GM04503 (cell line): ENCODE measurements at places on chromosomes 16 and 17.

DNA sequence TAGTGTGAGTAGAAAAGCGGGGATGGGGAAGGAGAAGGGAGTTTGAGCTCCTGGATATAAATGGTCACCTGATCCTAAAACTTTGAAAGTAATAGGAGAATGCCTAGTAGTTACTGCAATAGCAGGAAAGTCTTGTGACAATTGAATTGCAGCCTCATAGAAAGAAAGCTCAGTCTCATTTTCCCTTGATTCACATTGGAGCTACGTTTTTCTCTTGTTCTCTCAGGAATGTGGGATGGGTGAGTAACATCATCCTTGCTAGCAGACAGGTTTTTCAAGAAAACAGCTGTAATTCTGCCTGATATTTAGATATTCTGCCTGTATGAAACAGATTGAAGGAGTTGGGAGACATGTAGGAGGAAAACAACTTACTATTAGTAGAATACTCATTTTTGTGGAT, 25.3 kb downstream of the SF3B3 start:
- no peak for DNase-seq

DNA sequence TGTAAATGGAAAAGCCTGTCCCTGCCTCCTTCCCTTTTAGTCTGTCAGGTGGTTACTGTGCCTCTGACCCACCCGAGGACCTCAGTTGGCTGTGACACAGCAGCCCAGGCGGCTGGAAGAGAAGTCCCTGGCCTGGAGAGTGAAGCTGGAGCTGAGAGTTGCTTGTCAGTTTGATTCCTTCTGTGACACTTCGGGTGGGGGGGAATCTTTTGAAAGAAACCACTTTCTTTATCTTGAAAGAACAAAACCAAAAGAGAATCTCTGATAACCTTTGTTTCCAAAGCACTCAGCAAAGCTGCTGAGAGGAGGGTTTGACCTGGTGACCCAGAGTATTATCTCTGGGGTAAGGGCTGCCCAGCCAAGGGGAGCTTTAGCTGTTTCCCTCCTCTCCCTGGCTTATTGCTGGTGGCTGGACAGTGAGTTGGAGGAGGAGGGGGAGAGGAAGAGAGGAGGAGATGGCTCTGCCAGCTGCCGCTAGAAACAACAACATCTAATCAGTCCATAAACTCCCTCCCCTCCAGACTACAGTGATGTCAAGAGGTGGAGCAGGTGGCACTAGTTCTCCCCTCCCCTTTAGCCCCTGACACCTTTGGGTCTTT, 34.0 kb downstream of the YPEL2 start:
- no peak for DNase-seq

DNA sequence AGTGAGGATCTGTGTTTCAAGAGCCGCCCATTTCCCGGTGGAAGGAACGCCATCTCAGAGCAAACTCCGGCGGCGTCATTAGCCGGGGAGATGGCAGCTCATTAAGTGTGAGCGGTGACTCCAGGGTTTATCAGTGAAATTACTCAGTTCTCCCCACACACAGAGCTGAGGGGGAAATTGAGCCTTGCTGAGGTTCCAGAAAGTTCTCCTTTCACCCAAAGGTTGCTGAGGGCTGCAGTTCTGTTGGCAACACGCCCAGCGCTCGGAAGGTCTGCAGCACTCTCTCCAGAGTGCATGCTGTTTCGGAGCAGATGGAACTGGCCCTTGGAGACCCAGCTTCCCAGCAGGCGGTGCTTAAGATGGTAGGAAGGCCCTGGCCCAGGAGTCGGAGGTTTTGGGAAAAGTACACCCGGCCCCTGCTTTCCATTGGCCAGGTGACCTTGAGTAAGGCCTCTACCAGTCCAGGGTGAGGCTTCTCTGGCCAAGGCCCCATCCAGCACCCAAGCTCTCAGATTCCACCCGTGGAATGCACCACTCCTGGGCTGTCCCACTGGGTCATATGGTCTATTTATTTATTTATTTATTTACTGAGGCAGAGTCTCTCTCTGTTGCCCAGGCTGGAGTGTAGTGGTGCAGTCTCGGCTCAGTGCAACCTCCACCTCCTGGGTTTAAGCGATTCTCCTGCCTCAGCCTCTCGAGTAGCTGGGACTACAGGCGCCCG, 167.7 kb upstream of the CIBAR2 start:
- no peak for DNase-seq

DNA sequence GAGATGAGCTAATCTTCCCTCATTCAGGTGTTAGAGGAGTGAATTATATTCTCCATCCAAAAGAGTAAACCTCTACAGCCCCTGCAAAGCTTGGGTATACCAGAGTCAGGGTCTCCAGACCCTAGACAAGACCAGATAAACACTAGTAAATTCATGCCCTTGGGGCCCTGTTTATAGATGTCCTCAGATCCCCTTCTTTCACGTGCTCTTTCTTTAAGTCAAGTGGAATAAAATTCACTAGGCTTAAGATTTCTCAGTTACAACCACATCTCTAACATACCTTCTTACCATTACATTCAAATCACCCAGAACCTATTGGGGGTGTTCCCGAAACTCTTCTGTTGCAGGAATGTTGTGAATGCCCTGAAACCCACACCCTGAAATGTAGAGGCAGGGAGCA, 2.2 kb upstream of the C17orf58 start:
- no peak for DNase-seq

DNA sequence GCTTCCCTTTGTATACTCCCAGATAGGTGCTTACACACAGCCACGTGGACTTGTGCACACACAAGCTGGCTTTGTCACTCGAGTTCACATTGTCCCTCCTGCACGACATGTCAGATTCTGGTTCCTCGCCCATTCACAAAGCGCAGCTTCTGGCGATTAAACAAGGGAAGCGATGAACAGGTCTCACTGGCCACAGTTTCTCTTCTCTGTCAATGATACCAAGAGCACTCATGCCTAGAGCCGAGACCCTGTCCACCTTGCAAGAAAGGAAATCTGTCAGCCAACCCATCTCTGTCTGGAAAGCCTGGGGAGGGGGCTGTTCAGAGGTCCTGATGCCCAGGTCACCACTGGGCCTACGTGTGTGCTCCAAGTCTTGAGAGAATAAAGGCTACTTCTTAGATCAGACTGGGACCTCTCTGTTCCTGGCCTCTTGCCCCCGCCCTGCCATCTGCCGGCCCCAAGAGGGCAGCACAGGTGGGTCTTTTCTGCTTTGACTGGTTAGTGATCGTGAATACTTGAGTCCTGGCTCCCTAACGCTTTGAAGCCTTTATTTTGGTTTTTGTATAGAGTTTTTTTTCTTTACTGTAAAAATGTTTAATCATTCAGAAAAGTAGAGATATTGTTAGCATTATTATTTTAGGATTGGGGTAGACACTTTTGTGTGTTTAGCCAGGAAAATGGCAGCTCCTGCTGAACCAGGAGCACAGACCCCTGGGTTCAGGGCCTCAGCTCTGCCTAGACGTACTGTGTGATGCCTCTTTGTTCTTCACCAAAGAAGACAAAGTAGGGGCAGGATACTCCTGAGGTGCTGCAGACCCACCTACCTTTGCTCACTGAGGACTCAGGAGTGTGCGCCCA, 104.7 kb downstream of the MRM1 start:
- DNase-seq: no peak

DNA sequence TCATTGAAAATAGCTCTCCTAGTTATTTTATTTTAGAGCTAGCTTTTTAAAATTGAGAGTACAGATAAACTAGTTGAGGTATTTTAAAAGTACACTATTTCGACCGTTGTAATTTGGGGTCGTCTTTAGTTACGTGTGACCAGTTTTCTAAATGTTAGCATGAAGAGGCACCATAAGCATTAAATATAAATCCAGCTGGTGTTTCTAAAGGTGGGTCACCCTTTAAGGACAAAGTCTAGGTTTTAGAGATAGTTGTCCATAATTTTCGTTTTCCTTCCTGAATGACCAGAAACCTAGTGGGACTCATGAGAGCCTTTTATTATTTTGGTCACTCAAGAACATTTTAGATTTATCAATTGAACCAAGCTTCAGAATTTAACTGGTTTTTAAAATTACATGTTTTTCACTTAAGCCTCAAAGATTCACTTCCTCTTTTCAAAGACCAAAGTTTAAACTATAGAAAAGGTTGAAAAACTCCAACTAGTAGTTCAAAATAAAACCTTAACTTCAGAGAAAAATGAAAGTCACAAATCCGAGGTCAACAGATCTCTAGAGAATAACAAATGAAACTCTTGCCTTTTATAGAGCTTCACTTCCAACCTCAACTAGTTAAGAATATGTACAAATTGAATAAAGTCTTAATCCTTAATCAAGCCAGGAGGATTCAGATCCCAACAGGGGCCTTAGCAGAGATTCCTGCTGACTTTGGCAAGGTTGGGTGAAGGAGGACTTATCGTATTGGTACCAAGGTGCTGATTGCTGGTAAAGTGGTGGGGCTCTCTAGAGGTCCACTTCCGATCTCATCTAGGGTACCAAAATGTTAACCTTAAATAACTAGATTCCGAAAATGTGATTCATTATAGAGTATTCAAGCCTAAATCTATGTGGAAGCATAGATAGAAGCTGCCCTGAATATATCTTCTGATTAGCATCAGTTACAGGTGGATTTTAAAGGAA, 32.5 kb downstream of the PHKB start:
- DNase-seq: no peak

DNA sequence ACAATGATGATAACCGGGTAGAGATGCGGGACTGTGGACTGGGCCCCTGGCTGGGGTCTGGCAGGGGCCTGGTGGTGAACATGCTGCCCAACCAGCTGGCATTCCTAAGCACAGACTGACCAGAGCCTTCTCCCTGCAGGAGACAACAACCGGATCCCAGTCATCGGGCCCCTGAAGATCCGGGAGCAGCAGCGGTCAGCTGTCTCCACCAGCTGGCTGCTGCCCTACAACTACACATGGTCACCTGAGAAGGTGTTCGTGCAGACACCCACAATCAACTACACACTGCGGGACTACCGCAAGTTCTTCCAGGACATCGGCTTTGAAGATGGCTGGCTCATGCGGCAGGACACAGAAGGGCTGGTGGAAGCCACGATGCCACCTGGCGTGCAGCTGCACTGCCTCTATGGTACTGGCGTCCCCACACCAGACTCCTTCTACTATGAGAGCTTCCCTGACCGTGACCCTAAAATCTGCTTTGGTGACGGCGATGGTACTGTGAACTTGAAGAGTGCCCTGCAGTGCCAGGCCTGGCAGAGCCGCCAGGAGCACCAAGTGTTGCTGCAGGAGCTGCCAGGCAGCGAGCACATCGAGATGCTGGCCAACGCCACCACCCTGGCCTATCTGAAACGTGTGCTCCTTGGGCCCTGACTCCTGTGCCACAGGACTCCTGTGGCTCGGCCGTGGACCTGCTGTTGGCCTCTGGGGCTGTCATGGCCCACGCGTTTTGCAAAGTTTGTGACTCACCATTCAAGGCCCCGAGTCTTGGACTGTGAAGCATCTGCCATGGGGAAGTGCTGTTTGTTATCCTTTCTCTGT, 5.1 kb upstream of the SLC7A6 start:
- DNase-seq: no peak

- no peak for DNase-seq
Measured at GRCh38 chr16:25693631-25694030, 1.9 kb downstream of the HS3ST4 start.

DNA sequence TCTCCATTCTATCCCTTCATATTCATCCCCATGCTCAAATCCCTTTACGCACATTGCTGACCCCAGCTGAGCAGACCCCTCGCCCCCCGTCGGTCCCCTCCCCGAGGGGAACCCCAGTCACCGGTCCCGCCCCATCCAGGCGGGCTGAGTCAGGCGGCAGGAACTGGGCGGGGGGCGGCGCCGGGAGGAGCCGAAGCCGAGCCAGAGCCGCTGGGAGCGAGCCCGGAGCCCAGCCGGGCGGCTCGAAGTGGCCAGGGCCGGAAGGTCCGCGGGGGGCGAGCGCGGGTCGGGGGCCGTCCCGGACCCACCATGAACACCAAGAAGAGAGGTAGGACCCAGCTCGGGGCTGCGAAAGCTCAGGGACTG, 8.6 kb downstream of the RIPOR1 start:
- no peak for DNase-seq

- DNase-seq: no peak
Measured at GRCh38 chr17:6706996-6707395, 6.2 kb downstream of the SLC13A5 start.

- peak; percentile 74 for DNase-seq
Measured at GRCh38 chr17:46063241-46063640, 64.2 kb downstream of the STH start.

DNA sequence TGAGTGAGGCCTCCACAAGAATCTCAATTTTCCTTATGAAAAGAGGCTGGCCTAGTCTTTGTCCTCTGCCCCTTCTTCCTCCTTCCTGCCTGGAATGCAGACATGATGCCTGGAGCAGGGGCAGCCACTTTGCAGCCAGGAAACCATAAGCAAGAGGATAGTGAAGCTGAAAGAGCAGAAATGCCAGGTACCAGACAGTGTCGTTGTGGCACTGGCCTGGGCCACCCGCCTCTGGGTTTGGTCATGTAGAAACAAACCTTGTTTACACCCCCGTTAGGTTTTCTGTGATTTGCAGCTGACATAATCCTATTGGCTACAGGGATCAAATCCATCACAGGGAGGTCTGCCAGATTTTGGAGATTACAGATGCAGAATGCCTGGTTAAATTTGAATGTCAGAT, 16.5 kb downstream of the CBFA2T3 start:
- DNase-seq: no peak

DNA sequence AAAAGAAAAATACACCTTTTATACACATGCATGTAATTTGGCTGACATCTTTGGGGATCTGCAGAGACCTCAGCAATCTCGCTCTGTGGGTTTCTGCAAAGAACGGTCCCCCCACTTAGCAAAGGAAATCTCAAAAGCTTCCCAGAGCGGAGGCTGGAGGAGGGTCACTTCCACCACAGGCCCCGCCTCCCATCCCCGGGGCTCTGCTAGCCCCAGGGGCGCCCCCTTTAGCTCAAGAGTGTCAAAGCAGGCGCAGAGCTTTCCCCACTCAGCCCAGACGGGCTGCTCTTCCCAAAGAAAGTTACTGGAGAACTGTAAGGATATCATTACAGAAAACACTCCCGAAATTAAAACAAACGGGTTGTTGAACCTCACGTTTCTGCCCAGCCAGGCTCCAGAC, 11.4 kb downstream of the SLC13A5 start:
- no peak for DNase-seq

DNA sequence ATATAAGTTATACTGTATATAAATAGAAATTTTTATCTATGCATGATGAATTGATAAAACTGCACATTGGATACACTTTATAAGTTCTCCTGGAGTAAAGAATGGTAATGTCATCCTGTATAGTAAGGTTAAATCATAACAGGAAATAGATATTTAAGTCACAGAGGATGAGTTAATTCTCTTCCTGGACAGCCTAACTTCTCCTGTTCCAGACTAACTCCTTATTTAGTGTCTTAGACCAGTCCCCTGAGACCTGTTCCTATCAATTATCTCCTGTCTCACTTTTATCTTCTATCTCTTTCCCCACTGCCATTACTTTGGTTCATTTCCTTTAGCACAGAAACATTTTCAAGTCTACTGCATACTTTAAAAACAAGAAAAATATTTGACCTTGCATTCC, 46.5 kb downstream of the SSH2 start:
- peak; percentile 7 for DNase-seq
